Muscle of arm (tissue), 14 donors: ENCODE measurements at places on chromosomes 13 and 19. TPM values are rescaled to one million over a fixed set of nuclear protein-coding genes. Genes with fewer than 3 reads are reported as not detected.

The HNRNPA1L2 gene
- 10.3 TPM for polyA plus RNA-seq

The FUT3 gene
- polyA plus RNA-seq = 0.43 TPM

The ZNF136 gene
- polyA plus RNA-seq = not detected

The MYPOP gene
- 5.0 TPM for polyA plus RNA-seq

- no peak for DNase-seq
These were observed 399.6 kb downstream of the LMO7 start for GRCh38 chr13:76035711-76036110.

The TMEM255B gene
- not detected for polyA plus RNA-seq

- DNase-seq = no peak
These were observed 20.4 kb downstream of the MYCBP2 start for GRCh38 chr13:77306458-77306857.

The MYO16 gene
- polyA plus RNA-seq = 13.3 TPM

DNA sequence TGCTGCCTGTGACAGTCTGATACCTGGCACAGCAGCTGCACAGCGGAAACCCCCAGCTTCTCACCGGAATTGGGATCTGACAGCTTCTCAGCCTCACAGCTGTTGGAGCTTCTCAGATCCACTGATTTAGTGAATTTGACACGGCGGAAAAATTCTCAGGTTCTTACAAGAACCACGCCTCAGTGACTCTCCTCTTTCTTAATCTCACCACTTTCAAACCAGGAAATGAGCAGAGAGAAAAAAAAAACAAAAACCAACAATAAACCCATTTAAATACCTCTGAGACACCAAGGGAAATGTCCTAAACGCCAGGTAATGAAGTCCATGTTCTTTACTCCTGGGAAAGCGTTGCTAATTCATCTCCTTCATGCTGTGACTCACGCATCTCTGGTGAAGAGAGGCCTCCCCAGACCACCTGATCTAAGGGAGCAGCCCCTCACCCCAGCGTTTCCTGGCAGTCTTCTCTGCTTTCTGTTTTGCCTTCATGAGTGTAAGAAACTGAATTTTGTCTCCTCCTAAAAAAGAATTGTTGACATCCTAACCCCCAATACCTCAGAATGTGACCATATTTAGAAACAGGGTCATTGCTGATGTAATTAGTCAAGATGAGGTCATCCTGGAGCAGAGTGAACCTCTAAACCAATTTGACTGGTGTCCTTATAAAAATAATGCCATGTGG is 15.9 kb upstream of the IZUMO2 start:
- no peak for DNase-seq

GRCh38 chr19:23554548-23554947 is 132.5 kb downstream of the ZNF675 start:
- DNase-seq = no peak

DNA sequence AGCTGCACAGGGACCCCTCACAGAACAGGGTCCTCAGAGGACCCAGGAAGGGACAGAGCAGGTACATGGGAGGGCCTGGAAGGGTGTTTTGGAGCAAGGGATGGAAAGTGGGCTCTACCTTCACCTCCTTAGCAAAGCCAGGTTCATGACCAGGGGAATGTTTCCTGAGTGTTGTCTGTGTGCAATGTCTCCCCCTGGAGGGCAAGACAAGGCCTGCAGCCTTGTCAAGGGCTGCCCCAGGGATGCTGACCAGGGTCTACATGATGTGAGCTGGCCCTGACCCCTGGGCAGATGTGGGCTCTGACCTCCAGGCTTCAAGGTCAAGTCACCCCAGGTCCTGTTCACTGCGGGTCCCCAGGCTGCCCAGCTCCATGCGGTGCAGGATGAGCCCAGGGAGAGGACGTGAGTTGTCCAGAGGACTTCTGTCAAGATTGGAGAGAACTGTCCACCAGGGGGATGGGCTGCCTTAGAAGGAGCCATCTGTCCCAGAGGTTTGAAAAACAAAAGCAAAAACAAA is 1.0 kb upstream of the CEACAM1 start:
- peak; percentile 46 for DNase-seq

The TLE2 gene
- 28.4 TPM for polyA plus RNA-seq

DNA sequence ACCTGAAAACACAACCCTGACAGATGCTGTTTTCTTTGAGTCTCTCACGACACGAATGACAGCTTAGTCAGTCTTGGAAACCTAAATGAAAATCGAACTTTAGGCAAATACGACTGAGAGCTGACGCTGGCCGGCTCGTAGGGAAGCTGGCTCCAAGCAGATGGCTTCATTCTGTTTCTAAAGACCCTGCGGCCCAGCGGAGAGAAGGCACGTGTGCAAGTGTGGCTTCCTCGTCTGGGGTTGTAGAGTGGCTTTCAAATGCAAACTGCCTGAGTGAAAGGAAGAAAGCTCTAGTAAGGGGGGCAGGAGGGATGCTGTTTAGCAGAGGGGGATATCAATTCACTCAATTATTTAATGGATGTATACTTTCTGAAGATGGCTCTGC is 26.1 kb upstream of the TIMM44 start:
- DNase-seq = no peak

DNA sequence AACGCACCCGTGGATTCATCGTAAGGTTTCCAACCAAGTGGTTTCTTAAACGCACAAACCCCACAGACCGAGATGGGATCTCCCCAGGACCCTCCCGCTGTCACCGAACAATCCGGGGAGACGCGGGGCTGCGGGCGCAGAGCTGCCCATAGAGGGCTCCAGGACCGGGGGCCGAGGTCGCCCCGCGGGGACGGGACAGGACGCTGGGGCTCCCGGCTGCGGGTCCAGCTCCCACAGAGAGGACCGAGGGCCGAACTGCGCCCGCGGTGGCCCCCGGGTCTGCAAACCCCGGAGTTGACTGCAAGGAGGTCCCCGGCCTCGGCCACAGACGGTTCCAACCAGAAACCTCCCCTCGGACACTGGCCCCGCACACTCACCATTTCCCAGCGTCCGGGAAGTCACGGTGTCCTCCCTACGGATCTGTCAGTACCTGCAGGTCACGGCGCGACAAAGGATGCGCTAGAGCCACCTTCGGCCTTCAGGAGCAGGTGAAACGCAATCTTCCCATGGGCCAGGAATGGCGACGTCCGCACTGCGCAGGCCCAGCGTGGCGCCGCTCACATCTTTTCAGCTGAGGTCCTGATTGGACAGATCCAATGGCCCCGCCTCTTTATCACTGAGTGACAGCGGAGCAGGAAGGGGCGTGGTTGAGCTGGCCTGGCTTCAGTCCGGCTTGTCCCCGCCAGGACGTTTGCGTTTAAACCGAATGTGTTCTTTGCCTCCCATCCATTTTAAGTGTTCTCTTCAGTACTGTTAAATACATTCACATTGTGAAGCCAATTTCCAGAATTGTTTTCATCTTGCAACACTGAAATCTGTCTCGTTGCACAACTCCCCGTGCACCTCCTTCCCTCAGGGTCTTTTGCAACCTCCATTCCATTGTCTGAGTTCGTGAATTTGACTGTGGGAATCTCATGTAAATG is at the start of gene ZNF14:
Gene ZNF14, minus strand, starts transcription at position 534 of the 923 bp plus-strand sequence. Its CDS starts 154 bp downstream, at position 380.
- DNase-seq = peak; percentile 95

DNA sequence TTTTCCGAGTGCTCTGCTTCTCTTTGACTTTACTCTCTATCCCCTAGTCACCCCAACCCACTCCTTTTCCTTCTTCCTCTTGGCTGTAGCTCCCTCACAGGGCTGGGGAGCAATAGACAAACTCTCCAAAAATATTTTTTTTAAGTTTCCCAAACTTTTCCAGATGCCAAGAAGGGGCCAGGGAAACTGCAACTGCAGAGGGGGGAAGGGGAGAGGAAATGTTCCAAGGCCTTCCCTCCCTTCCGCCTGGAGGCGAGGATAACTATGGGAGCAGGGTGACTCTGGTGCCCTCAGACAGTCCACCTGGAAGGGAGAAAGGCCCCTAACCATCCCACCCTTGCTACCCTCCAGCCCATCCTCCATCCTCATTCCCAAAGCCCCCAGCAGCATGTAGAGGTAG is 49.4 kb downstream of the LYL1 start:
- DNase-seq = peak; percentile 74

DNA sequence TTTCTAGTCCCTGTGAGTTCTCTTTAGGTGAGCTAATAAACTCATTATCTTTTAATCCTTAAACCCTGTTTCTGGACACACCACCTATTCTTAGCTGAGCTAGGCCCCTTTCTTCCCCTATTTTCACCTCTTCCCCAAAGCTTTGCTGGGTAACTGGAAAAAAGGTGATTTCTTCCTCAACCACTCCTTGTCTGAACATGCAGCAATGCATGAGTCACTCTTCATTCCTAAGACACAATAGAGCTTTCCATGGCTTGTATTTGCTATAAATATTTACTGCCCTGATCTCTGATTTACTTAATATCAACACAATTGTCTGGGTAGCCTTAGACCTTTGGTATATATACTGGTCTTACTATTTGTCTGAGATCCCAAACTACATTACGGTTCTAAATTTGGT is 370.9 kb downstream of the KLF5 start:
- DNase-seq = no peak

The RAVER1 gene
- 9.7 TPM for polyA plus RNA-seq

The MYH14 gene
- 61.6 TPM for polyA plus RNA-seq

DNA sequence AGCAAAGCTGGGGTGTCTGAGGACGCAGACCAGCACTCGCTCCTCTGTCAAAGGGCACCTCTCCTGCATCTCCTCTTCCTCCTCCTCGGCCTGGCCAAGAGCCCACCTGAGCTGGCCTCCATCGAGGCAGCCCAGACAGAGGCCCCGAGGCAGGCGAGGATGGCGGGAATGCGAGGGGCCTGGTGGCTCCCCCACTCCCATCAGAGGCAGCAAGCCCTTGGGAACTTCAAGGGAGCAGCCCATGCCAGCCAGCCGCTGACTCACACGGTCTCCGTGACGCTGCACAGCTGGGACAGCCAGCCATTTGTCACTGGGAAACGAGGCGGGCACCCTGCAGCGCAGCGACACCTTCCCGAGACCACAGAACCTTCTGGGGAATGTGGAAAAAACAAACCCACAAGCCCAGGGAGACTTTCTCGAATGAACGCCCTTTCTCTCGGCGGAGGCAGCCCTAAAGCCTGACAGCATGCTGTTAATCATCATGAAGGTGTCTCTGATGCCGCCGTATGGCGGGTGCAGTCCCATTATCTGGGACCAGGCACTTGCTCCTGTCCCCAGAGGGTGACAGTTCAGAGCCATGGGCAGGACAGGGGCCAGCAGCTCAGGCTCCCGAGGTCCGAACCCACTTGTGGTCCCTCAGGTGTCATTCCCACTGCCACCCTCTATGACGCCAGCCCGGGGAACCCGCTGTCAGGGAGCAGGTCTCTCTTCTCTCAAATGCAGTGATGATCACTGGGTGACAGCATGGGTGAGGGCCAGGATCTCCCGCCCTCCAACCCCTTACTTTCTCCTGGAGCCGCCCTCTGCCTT is 53.0 kb downstream of the PEPD start:
- DNase-seq = no peak
